ENCODE measurements at places on chromosomes 12 and 14.

- DNase-seq: no peak
Observed at GRCh38 chr14:88823968-88824313, 510 bp upstream of the TTC8 start.

GRCh38 chr14:23558346-23559009 lies 2.4 kb downstream of the THTPA start:
- DNase-seq: no peak

DNA sequence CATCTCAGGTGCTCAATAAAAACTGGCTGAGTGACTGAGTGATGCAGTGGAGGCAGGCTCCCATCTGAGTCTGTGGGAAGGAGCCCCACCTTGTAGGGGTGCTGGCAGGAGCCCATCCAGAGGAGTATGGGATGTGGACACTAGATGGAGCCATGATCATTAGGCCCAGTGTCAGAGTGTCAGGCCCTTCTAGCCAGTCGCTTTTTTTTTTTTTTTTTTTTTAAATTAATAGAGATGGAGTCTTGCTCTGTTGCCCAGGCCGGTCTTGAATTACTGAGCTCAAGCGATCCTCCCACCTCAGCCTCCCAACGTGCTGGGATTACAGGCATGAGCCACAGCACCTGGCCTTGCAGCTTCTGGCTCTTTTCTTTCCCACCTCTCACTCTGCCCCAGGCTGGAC lies 11.5 kb downstream of the RITA1 start:
- peak; percentile 72 for DNase-seq

DNA sequence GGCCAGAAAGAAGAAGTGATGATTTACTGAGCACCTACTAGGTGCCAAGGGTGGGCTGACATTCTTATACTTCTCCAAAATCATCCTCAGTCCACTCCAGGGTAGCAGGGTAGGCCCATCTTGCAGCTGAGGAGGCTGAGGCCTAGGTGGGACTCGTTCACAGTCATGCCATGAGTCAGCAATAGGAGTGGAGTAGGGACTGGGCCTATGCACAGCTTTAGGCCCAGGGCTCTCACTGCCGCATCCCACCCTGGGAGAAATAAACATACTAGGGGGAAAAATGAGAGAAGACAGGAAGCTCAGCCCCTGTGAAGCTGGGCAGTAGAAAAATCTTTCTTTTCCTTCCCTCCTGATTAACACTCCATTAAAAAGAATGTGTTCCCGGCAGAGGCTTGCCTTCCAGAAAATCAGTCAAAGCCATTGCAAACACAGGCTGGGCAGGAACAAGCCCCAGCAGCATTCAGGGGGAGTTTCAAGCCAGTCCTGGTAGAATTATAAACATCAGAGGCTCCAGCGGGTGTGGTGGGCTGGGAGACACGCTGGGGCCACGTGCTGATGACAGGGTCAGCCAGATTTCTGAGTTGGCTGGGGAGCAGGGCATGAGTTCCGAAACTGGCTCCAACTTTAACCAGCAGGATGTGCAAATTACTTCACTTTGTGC lies 1.8 kb downstream of the HSPB8 start:
- peak; percentile 69 for DNase-seq

DNA sequence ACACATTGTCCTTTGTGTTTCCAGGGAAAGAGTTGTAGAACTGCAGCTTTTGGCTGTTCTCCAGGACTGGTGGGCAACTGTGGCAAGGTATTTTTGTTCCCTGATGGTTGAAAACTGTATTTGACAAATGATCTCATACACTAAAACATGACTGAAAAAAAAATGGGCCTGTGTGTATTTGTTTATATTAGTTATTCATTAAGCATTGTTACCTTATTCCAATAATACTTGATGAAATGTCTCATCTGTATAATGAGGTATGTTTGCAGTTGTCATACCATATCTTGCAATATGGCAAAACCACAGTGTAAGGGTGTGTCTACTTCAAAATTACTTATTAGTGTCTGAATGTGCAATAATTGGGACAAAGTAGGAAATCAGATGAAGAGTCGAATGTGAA lies 479.4 kb upstream of the NOVA1 start:
- DNase-seq: no peak

DNA sequence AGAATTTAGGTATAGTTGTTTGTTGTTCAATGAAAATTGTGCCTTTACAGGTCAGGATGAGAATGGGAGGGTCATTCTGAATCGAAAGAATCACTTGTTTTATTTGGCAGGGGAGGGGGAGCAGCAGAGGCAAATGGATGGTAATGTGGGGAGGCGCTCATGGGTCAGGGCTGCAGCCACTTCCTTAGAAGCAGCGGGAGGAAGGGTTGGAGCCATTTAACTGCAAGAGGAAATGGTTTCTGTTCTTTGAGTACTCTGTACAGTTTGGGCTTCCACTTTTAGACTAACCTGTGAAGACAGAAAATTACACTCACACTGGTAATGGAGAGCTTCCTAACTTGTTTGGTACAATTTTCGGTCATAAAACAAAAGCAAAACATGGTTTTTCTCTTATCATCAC lies 57.2 kb downstream of the PIWIL1 start:
- no peak for DNase-seq

Measured in ELF-1 (cell line).